ENCODE measurements at places on chromosomes 11 and 22.

DNA sequence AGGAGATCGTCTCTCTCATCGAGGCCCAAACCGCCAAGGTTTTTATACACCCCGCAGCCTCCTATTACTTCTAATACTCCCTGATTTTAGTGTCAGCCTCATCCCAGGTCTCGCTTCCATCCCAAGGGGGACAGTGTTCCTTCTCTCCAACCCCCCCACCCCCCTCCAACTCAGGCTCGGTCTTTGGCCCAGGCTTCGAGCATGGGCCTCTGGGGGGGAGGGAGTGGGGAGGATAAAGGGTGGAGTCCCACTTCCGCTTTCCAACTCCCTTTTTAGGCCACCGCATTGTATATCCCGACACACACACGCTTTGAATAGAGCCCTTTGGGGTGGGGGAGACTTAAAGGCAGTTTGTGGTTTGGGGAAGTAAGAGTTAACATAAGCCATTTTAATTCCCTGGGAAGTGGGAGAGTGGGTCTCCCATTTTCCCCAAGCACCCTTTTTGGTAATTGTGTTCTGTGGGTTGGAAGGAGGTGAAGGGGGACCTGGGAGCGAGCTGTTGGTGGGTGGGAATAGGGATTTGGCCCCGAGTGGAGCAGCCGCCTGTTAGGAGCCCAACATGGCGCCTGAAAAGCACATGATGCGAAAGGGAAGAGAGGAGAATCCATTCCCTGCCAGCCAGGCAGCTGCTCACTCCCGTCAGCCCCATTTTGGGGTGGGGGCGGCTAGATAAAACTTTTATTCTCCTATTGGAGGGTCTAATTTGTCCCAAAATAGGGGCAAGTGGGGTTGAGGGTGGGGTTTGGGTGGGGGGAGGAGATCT lies 844 bp downstream of the PCF11 start:
- peak; percentile 66 for DNase-seq

DNA sequence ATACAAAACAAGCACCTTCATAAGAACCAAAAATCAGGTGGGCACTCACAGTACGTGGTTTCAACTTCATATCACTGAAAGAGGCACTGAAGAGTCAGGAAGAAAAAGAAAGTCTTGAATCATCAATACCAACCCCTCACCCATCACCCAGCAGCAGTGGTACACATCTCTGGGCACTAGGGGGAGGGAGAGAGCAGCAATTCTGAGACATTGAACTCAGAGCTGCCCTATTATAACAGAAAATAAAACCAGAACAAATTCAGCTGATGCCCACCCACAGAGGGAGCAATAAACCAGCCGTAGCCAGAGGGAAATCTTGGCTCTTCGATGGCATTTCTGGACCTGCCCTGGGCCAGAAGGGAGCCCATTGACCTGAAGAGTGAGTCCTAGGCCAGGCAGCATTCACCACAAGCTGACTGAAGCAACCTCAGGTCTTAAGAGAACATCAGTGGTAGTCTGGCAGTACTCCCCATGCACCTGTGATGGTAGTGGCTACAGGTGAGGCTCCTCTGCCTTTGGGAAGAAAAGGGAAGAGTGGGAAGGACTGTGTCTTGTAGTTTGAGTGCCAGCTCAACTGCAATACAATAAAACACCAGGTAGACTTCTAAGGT lies 42.2 kb upstream of the FAM181B start:
- peak; percentile 77 for DNase-seq

DNA sequence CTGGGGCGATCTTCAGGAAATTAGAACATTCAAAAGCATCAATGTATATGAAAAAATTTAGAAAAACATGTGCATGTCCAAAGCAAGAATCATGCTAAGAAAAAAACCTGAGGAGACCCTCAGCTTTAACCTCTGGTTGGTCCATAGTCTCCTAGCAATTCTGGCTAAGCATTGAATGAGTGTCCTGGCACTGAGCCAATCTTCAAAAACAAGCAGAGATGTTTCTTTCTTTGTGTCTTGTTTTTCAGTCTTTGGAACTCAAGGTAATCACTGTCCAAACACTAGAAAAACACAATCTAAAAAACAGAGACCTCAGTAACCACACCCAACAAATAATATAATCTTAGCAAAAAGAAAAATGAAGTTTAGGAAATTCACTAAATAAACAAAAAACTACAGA lies 205.4 kb upstream of the CARD18 start:
- no peak for DNase-seq

GRCh38 chr11:124890683-124891372 lies 6.8 kb downstream of the ROBO4 start:
- no peak for DNase-seq

- no peak for DNase-seq
These were observed 994.0 kb upstream of the FAT3 start for GRCh38 chr11:91230647-91231046.

DNA sequence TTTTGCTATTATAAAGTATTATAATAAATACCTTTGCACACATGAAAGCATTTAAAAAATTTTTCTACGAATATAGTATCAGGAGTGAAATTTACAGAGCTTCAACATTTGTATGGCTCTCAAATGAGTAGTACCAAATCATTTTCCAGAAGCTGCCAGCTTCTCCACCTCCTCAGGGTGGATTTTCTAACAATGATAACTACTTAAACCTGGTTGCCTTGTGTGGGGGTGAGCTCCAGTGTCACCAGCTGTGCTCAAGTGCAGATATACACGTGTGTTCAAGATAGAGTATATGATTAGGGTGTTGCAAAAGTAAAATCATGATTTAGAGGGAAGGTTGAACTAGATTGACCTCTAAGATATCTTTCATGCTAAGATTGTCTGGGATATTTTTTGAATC lies 48.2 kb downstream of the HORMAD2 start:
- DNase-seq, result no peak

GRCh38 chr11:16795146-16795545 lies 56.7 kb downstream of the C11orf58 start:
- DNase-seq, result no peak

DNA sequence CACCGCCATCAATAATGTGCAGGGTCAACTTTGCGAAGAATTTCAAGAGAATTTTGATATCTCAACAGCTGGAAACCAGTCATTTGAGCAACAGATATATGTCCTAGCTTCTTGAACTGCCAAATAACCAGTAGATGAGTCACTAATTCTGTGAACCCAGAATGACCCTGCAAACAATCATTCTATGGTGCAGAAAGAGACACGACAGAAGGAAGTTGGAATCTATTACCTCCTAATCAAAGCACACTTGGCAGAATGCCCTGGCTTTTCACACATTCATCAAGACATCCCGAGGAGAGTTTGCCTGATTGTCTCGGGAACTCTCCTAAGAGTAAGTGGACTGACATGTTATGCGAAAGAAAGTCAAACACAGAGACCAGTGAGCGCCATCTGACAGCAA lies 621.1 kb downstream of the OPCML start:
- DNase-seq, result peak; percentile 67

GRCh38 chr22:47067911-47068625 lies 305.6 kb downstream of the TBC1D22A start:
- no peak for DNase-seq

- DNase-seq, result no peak
These were observed 5.5 kb upstream of the TECTA start for GRCh38 chr11:121095561-121095960.

DNA sequence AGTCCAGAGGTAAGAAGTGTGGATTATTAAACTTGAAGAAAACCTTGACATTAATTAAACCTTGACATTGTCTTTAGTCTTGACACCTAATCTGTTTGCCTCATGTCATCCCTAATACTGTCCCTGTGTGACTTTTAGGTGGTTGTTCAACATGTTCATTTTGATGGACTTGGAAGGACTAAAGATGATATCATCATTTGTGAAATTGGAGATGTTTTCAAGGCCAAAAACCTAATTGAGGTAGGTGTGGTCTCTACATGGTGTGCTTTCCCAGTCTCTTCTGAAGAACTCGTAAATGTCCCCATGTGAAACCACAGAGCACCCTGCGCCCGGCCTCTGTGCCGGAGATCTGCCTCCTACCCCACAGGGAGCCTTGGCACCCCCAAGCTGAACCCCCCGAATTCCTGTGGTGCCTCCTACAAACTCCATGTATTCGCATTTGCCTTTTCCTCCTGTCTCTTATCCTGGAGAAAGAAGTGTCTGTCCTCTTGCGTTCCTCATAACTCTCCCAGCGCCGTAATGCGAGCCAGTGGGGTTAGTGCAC lies 9.1 kb downstream of the SAMM50 start:
- no peak for DNase-seq

DNA sequence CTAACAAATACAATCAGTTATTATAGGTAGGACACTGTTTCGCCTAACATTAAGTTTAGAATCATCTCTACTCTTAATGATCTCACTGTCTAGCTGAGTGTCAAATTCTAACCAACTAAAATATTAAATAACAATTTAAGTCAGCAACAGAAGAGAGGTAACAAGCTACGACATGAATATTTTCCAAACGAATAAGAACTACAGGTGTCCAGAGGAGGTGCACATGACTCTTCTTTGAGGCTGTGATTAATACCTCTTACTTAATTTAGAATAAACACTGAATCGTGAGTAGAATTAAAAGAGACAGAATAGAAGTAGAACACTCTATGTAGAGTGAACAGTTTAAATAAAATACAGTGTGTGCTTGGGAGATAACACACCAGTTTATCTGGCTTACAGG lies 619.0 kb upstream of the ARHGAP42 start:
- DNase-seq, result no peak

GRCh38 chr11:92826136-92826535 lies 143.3 kb upstream of the MTNR1B start:
- DNase-seq, result no peak

DNA sequence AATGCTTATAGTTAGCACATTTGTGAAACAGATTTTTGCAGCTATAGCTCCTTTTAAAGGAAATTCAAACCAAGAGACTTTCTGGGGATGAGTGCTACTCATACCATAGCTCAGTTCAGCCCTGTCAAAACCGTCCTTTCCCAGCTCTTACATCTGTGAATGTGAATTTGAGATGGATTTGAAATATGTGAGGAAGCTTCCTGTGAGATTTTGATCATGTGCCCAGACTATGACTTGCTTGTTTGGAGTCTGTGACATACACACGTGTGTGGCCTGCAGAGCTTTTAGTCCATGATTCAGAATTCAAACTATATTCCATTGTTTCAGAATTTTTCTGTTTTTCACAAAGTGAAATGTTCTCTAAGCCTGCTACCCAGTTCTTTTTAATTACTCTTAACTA lies 4.4 kb upstream of the MMP1 start:
- peak; percentile 96 for DNase-seq

Measured in ELR (cell line).